ENCODE measurements at places on chromosomes 13 and 19.
A peak's percentile ranks its signal among the peaks of the same experiment; 100 is the strongest.

DNA sequence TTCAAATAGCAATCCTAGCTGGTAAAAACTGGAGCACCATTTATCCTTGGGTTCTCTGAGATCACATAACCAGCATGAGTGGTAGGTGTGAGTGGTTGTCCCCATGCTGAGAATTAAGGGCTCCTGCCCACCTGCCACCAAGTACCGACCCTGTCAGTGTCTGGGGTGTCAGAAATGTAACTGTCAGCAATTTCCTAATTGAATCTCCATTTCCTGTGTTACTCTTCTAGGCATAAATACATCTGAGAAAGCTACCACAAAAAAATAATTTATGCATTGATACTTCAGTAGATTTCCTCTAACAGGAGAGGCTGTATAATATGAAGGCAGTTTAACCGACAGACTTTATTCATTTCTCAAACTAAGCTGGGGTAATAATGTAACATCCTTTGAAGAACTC is 25.1 kb downstream of the CPB2 start:
- DNase-seq: no peak

DNA sequence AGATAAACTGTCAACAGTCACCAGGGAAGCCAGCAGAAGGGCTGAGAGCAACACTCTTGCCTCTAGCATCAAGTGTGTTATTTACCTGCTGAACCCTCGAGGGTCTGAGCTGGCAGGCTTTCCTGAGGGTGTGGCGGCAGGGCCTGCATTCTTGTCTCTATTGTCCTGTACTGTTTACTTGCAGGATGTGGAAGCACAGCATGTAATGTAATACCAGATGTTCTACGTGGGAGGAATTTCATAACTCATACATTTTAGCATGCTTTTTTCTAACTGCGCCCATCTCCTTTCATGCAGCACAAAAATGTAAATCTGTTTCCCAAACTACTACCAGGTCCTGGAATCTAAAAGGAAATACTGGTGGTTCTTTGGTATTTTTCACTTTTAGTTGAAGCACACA is 153.1 kb downstream of the RGCC start:
- no peak for DNase-seq

- DNase-seq: no peak
These were observed 53.3 kb downstream of the STK24 start for GRCh38 chr13:98523455-98524102.

DNA sequence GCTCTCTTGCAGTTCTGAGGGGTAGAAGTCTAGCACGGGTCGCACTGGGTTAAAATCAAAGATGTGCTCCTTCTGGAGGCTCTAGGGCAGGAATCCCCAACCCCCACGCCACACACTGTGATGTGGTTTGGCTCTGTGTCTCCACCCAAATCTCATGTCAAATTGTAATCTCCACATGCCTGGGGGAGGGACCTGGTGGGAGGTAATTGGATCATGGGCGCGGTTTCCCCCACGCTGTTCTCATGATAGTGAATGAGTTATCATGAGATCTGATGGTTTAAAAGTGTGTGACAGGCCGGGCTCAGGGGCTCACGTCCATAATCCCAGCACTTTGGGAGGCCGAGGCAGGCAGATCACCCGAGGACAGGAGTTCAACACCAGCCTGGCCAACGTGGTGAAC is 26.6 kb upstream of the CALM3 start:
- DNase-seq: peak; percentile 9

- DNase-seq: no peak
These were observed 2.0 kb downstream of the STXBP2 start for GRCh38 chr19:7638802-7639465.

GRCh38 chr13:110929104-110929777 is 14.4 kb upstream of the ANKRD10 start:
- no peak for DNase-seq

DNA sequence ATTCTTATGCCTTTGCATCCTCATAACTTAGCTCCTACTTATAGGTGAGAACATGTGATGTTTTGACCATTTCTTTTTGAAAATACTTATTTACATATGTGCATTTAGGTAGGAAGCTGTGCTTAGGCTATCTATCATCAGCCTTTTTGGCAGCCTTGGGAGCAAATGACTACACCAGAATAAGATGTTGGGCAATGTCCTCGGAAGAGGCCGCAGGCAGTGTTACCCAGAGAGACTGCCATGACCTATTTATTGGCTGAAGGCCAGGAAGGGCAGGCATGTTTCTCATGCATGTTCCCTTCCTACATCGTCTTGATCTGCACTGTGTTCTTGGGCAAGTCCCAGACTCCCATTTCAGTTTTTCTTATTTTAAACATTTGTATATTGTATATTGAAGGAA is 122.3 kb downstream of the B3GLCT start:
- no peak for DNase-seq

GRCh38 chr19:33988601-33989000 is 183.7 kb upstream of the LSM14A start:
- DNase-seq: no peak

GRCh38 chr13:75372517-75372916 is 109.5 kb downstream of the TBC1D4 start:
- DNase-seq: no peak

GRCh38 chr13:99913167-99913566 is 58.4 kb downstream of the ZIC5 start:
- no peak for DNase-seq

DNA sequence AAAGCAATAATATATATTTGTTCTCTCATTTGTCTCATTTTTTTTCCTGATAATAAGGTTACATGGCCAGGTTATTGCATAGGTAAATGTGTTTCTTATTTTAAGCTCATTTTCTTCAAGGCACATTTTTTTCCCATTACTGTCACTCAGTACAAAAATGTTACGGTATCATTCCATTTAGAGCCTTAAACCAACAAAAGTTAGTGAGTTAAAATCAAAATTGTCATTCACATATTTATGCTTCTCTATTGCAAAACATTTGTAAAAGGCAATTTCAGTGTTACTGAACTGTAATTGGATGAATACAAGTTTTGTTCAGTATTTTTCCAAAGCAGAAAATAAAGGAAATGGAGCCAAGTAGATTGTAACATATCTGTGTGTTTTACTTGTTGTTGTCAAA is 117.6 kb upstream of the MAB21L1 start:
- DNase-seq: no peak

- DNase-seq: peak; percentile 43
These were observed 61.4 kb downstream of the CCNE1 start for GRCh38 chr19:29873024-29873800.

All from activated effector memory CD4-positive, alpha-beta T cell treated with Interleukin-2 at 50 U/mL for 16 hours (primary cell).